Stimulated activated CD4-positive, alpha-beta T cell treated with anti-CD3 and anti-CD28 coated beads, Interleukin-1b, Interleukin-23, amount 100 ng/mL, for 48 hours (primary cell): ENCODE measurements at places on chromosomes 12 and 14.

GRCh38 chr14:100903134-100903468 is 421 bp downstream of the RTL1 start:
- no peak for DNase-seq

- DNase-seq = no peak
Observed at GRCh38 chr12:3726456-3726855, 26.5 kb downstream of the CRACR2A start.

DNA sequence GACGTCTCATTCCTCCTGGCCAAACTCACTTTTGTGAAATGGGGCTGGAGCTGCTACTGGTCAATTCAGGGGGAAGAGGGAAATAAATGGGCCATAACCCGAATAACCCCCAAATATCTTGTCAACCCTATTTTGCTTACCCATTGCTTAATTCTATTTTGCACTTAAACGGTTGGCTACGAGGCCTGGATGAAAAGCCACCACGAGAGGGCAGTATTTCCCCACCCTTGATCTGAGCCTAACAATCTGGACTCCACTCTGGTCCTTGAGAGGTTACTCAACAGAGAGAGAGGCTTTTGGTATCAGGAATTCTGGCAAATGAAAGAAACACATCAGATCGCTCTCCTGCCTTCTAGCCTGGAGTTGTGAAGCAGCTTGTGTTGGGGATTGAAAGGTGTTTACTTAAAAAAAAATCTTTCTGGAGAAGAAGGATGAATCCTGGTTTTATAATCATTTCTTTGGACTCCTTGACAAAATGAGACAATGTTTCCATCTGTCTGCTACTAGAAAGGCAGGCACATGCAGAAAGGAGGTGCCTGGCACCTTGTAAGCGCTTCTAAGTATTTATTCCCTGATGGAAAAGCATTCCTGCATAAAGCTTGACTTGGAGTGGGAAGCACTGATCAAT is 22.4 kb upstream of the FBXO21 start:
- peak; percentile 55 for DNase-seq

DNA sequence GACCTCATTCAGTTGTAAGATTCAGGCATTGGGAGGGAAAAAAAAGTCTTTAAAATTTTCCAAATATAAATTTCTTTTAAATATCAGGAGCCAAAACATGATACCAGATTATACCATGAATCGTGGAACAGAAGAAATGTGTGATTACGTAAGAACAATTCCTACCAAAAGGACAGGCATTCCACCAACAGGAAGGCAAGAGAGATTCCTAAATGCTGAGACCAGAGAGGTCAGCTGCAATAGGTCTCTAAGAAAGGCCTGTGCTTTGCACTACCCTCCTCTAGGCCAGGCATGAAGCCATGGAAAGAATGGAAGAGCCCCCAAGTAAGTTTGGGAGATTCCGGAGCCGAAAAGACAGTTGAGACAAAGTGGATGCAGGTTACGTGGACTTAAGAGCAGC is 83.7 kb downstream of the PTGER2 start:
- DNase-seq = no peak

GRCh38 chr12:19244312-19244711 is 114.8 kb downstream of the PLEKHA5 start:
- no peak for DNase-seq

DNA sequence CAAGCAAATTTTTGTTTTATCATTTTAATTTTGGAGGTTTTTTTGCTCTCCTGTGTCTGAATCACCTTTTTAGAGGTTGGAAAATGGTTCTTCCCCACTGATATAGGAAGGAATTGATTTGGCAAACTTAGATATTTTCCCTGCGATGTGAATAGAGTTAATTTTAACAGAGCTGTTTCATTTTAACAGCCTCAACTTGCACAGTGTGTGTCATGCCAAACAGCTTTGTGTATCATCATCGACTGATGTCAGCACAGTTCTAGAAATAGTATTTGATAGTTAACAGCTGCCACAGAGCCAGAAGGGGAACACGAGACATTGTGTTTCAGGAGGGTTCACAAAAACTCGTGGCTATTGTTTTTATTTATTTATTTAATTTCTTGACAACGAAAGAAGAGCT is 243.1 kb upstream of the FOXN3 start:
- no peak for DNase-seq

DNA sequence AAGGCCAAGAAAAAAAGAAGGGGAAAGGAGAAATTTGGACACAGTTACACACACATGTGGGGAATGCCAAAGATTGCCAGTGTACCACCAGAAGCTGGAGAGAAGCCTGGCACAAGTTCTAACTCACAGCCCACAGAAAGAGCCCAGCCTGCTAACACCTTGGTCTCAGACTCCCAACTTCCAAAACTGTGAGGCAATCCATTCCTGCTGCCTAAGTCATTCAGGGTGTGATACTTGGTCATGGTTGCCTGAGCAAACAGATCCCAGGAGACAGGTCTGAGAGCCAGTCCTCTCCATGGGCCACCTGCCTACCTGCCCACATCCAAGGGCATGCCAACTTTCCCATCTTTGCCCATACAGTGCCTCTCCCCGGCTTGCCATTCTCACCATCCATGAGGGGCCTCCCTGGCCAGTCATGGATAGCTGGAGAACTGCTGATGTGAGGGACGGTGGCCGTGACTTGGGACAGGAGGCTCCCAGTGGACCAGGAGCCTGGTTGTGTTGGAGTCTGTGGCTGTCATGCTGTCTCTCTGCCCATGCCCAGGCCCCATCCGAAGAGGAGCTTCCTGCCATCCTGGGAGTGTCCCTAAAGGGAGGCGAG is 198.0 kb upstream of the RTL1 start:
- no peak for DNase-seq

- peak; percentile 55 for DNase-seq
Observed at GRCh38 chr12:49092086-49092815, 2.4 kb downstream of the DHH start.

GRCh38 chr14:92874962-92875661 is 47.8 kb upstream of the CHGA start:
- DNase-seq = no peak

DNA sequence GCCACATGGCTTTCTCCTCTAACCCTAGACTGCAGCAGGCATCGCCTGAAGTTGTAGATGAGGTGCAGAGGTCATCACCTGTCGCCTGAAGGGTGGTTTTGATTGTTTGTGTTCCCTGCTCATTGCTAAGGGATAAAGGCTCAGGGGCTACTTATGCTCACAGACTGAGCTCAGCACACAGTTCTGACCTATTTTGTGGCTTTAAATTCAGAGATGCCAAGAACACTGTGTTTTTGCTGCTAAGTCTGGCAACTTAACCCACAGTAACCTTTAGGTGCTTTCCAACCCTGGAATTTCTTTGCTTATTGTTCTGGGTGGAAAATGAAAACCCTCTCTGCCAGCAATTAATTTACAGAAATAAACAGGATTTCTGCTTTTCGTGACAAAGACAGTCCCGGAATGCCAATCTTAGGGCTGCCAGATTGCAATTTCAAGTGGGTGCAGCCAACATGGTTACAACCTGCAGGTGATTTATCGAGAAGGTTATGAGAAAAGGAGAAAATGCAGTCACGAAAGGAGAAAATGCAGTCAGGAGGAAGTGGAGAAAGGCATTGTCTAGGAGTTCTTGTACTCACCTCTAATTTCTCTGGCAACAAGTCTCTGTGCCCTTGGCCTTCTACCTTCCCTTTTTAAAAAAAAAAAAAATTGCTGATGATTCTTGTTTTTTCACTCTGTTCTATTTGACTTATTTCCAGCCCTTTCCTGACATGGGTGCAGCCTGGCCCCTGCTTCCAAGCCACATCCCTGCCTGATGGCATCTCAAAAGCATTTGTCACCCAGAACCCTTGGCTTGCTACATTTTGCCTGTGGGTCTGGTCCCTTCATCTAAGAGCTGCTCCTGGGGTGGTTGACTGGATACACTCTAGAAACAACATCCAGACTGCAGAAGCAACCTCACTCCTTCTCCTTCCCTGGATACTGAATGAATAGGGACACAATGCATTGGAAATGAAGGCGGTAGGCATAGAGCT is 23.3 kb downstream of the NPC2 start:
- no peak for DNase-seq

- DNase-seq = no peak
Observed at GRCh38 chr12:67531051-67531450, 117.5 kb upstream of the DYRK2 start.

DNA sequence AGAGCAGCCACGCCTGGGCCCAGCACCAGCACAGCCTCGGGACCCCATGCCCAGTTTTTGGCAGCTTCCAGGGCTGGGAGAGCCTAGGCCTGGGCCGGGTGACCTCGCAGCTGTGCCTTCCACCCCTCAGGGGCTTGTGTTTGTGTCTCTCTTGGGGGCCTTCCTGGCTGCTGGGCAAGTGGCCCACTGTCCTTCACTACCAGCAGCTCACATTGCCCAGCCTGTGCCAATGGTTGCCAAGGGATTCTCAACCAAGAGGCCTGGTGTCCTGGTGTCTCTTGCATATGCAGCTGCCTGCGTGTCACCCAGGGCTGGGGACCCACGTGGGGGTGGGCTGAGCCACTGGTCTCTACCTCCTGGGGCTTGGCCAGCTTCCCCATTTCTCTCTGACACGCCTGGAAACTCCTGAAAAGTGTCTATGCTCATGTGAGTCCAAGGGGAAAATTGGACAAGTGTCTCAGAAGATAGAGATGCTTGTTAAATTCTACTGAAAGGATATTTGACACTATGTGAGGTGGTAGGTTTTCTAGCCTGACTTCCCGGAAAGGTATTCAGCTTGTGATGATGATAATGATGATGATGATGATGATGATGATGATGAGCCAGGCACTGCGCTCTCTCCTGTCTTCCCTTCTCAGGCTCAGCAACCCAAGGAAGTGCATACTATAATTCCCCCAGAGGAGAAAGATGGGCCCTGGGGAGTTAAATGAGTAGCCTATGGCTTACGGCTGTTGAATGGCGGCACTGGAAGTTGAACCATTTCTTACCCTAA is 48.8 kb upstream of the ESRRB start:
- no peak for DNase-seq

DNA sequence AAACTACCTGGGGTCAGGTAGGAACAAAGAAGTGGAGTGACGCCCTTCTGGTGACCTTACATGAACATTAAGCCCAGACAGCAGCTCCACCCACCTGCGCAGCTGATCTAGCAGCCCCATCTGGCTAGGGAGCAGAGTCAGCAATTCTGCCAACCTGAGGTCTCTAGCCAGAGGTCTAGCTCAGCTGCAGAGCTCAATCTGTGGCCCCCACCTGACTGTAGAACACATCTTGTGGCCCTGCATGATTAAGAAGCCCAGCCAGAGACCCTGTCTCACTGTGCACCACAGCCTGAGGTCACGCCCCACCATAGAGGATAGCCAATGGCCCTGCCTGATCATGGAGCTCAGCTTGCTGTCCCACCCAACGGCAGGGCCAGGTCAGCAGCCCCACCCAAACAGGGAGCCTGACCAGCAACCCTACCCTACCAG is 50.6 kb upstream of the HIGD1C start:
- no peak for DNase-seq

- DNase-seq = no peak
Observed at GRCh38 chr12:90333939-90334338, 621.0 kb downstream of the CCER1 start.

DNA sequence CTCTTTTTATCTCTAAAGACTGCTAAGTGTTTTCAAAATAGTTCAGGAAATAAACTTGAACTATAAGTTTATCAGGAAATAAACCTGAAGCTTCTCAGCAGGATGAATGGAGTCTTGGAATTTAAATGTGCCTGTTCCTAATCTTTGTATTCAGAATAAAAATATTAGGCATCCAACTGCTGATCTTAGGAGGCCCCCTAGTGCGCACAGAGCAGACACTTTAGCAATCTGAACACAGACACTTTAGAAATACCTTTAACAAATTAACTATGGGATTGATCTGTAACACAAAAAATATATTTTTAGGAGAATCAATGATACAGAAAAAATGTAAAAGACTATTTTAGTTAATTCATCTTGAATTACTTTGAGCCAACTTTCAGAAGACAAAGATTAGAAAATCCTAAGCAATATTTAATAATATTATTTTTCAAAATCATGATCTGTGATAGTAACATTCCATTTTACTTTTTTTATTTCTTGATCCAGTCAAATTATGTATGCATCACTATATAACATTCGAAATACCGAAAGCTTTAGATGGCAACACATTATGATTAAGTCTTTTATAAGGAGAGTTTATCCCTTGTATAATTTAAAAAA is 80.9 kb downstream of the SLC41A2 start:
- DNase-seq = peak; percentile 2

- DNase-seq = no peak
Observed at GRCh38 chr12:110948041-110948440, 27.7 kb upstream of the MYL2 start.
